NCI-H1092 (cell line): ENCODE measurements at places on chromosomes 3 and 15.

- DNase-seq: no peak
These were observed 7.2 kb downstream of the FAM174B start for GRCh38 chr15:92648190-92648875.

DNA sequence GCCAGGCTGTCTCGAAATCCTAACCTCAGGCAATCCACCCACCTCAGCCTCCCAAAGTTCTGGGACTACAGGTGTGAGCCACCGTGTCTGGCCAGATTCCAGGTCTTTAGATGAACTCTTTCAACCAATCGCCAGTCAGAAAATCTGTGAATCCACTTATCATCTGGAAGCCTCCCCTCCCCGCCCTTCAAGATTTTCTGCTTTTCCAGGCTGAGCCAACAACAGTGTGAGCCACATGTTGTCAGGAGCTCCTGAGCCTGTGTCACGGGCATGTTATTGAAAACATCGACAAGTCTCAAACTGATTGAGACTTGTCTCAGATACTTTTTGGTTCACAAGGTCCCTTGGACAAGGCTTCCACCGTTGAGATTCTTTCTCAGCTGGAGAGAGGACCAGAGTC is 52.0 kb upstream of the TRPM1 start:
- no peak for DNase-seq

DNA sequence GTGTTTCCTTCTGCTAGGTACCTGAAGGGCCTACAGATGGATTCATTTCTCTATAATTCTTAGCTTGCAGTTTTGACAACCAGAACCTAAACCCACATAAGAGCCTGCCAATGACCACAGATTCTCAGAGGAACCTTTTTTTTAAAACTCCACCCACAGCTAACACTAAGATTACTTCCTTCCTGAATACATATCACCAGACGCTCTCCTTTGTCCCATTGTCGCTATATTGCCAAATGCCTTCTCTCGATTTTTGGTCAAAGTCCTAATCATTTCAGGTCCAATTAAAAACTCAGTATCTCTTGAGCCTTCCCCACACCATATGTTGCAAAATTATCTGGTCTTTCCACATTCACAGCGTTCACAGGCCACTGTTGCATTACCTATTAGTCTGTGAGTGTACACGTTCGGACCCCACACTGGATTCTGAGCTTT is 12.4 kb downstream of the ZNF710 start:
- no peak for DNase-seq

- DNase-seq: no peak
These were observed 12.1 kb downstream of the B3GNT5 start for GRCh38 chr3:183265157-183265642.

DNA sequence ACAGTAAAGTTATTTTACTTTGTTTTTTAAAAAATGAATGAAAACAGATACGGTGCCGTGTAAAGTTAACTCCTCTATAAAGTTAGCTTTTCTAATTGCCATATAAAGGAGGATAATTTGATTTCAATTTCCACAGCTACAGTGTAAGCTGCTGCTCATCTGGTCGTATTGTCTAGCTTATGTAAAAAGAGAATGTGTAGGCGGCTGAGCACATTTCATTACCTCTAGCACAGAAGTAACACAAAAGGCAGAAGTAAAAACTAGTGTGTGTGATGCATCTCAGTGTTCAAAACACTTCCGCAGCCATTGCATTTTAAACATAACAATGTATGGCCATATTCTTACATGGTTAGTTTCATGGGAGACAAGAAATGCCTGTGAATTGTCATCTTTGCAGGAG is 105.0 kb upstream of the P2RY1 start:
- no peak for DNase-seq

DNA sequence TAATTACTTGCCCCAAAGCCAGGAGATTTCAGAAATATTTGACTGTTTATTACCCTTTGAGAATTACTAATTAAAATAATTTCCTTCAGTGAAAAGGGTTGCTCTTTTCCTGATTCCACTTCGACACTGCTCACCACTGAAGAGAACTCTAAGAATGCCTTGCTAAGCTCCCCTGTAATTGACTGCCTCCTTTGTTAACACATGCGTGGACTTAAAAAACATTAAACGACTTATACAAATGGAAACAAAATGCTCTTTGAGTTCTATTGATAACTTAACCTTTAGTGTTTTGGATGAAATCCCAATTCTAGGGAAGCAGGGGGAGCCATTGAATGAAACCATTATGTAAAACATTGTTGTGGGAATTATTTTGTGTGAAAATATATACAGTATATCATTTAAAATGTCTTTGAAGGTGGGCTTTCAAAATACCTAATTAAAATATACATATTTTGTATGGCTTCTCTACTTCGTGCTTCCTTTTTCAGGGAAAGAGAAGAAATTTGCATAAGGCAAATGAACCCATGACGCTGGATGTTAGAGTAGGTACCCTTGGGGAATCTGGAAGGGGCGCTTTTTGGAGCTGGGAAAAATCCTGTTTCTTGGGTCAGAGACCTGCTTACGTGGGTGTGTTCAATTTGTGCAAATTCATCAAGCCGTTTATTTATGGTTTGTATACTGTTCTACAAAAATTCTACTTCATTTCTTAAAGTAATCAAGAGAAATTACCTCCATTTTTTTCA is 64.2 kb downstream of the WWTR1 start:
- DNase-seq: no peak

DNA sequence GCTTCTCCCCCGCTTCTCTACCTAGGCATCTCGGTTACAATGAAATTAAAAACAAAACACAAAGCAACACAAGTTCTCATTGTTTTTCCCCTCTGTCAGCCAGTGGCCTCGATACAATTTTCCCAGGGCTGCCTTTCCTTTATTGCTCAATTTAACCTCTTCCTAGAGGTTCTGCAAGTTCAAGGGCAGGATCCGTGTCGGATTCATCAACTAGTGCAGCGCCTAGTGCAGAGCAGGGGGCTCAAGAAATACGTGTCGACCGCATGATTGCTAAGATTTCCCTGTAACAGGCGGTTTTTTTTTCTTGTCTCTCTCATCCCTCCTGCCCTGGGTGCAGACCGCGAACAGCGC is 1.4 kb upstream of the BHLHE40 start:
- DNase-seq: no peak

- no peak for DNase-seq
These were observed 264.2 kb downstream of the VPS13C start for GRCh38 chr15:61796056-61796455.

GRCh38 chr3:148319161-148319915 is 378.4 kb upstream of the AGTR1 start:
- no peak for DNase-seq

DNA sequence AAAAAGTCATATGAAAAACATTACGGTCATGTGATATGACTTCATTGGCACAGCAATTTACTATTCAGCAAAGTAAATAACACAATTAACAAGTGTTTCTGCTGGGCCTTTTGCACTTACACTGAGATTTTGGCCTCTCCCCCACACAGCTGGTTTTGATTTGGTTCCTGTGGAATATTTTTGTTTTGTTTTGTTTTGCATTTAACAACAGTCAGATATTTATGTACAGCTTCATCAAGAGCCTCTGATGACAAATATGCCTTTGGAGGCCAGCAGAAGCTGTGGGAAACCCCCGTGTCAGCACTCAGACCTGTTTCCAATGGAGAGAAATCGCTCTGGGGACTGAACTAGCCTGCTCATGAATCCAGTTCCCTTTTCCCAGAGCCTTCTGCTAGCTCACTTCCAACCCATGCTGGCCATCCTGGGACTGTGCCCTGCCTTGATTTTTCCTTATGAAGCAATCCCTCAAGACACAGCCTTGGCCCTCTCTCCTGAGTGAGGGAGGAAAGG is 161.9 kb downstream of the ATG7 start:
- no peak for DNase-seq

- DNase-seq: no peak
These were observed 151.6 kb downstream of the FOXB1 start for GRCh38 chr15:60155661-60156060.

- no peak for DNase-seq
These were observed 16.9 kb upstream of the FSIP1 start for GRCh38 chr15:39799552-39800011.

- DNase-seq: no peak
These were observed 90.2 kb upstream of the CMC1 start for GRCh38 chr3:28151207-28151550.

DNA sequence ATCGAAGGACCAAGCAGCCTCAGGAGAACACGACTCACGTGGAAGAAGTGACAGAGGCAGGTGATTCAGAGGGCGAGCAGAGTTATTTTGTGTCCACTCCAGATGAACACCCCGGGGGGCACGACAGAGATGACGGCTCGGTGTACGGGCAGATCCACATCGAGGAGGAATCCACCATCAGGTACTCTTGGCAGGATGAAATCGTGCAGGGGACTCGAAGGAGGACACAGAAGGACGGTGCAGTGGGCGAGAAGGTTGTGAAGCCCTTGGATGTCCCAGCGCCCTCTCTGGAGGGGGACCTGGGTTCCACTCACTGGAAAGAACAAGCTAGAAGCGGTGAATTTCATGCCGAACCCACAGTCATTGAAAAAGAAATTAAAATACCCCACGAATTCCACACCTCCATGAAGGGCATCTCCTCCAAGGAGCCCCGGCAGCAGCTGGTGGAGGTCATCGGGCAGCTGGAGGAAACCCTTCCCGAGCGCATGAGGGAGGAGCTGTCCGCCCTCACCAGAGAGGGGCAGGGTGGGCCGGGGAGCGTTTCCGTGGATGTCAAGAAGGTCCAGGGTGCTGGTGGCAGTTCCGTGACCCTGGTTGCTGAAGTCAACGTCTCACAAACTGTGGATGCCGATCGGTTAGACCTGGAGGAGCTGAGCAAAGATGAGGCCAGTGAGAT is 26.0 kb downstream of the SYNM start:
- DNase-seq: no peak

DNA sequence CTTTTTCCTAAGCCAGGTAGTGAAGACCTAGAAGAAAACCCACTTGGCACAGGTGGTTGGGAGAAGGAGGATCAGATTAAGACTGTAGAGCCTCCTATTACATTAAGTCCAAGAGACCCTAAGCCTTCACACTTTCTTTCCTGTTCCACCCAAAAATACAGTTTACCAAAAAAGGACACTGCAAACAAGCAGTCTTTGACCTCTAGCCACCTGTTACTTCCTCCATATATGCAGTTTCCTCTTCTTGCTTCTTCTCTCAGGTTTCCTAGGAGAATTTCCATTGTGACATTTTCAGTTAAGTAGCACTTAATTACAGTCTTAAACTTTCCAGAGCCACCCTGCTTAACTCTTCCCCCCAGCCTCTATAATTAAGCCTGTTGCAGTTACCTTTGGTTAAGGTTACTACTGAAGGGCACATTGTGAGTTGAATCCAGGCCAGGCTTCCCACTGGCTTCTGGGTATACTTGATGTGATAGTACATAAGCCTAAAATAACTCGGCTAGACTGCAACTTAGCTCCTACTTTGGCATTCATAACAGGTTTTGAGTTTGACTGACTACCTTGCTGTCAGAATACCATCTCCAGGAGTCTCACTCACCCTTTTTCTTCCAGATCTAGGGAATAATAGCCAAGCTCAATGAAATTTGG is 114.2 kb upstream of the UMPS start:
- no peak for DNase-seq

GRCh38 chr3:178302966-178303930 is 233.0 kb upstream of the KCNMB2 start:
- DNase-seq: no peak

DNA sequence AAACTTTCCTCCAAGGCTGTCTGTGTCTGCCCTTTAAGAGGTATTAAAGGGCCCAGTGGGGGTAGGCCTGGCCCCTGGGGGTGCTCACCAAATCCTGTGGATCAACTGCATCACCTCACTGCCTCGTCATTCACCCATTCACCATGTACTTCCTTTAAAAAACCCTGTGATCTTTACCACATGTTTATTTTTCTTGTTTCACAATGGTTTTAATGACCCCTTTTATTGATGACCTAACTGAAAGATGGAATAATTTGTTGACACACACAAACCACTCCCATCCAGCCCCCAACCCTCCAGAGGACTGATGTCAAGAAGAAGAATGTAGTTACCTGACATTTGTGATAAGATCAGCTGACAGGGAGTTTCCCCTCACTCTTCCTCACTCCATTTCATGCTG is 40.8 kb downstream of the KCNAB1 start:
- no peak for DNase-seq

GRCh38 chr3:126351771-126352475 is 5.3 kb downstream of the KLF15 start:
- DNase-seq: no peak
